T-helper 17 cell (primary cell): ENCODE measurements at places on chromosomes 5 and 9.

DNA sequence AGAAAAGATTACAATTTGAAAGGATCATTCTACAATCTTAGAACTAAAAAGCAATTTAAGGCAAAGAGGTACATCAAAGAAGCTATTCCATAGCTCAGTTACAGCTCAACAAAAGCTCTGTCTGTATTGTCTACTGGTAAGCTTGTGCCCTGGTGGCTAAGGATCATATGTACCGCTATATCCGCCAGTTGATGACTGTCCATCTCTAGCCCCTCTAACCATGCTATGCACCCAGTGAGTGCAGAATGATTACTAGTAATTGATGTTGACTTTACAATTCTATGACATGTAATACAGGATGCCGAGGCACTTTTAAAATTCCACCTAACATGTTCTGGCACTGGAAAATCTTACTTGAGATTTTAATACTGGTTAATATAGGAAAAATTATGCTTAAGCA lies 13.1 kb downstream of the LOX start:
- no peak overlapping the region for H3K4me3 ChIP-seq
- no peak overlapping the region for H3K27ac ChIP-seq
- H3K36me3 ChIP-seq: peaks cover 3% of the 10 kb centered on the region
- no peak for DNase-seq

DNA sequence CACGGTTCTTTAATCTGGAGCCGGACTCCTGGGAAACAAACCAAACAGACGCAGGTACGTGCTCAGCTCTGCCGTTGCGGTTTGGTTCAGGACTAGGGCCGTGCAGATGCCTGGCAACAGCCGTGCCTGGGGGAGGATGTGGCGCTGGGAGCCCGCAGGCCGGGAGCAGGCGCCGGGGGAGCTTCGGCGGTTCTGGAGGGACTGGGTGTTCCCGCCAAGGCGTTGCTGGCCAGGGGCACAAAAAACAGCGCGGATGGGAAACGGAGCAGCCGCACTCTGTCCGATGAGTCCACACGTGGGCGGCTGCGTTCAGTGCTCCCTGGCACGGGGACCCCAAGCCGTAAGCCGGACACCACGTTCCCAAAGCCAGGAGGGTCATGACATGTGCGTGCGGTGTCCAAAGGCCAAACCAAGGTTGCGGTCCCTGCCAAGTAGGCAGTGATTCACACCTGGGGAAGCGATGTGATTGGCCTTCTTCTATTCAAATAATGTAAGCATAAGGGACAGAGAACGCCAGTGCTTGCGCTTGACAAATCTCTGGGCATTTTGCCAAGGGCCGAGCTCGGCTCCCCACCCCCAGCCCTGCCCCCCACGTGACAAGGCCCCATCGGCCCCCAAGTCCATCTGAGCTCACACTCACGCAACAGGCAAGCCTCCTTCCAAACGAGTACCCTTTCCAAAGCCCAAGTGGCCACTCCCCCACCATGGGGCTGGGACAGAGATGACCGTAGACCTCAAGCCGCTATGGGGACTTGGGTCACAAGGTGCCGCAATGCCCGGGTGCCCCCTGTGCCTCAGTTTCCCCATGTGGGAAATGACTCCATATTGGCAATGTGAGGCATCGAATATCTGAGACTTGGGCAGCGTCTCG lies 49.7 kb upstream of the NKD2 start:
- peaks cover 8% of the 10 kb centered on the region for H3K36me3 ChIP-seq
- DNase-seq: no peak
- H3K27me3 ChIP-seq: peaks cover 49% of the 10 kb centered on the region
- H3K4me1 ChIP-seq: peaks cover 22% of the 10 kb centered on the region
- no peak overlapping the region for H3K4me3 ChIP-seq

- peaks cover 4% of the 10 kb centered on the region for H3K36me3 ChIP-seq
- H3K4me3 ChIP-seq: peak overlapping the region; percentile 31
- peaks cover 43% of the 10 kb centered on the region for H3K4me1 ChIP-seq
- no peak for DNase-seq
Measured at GRCh38 chr5:76379316-76379715, 23.8 kb upstream of the IQGAP2 start.

DNA sequence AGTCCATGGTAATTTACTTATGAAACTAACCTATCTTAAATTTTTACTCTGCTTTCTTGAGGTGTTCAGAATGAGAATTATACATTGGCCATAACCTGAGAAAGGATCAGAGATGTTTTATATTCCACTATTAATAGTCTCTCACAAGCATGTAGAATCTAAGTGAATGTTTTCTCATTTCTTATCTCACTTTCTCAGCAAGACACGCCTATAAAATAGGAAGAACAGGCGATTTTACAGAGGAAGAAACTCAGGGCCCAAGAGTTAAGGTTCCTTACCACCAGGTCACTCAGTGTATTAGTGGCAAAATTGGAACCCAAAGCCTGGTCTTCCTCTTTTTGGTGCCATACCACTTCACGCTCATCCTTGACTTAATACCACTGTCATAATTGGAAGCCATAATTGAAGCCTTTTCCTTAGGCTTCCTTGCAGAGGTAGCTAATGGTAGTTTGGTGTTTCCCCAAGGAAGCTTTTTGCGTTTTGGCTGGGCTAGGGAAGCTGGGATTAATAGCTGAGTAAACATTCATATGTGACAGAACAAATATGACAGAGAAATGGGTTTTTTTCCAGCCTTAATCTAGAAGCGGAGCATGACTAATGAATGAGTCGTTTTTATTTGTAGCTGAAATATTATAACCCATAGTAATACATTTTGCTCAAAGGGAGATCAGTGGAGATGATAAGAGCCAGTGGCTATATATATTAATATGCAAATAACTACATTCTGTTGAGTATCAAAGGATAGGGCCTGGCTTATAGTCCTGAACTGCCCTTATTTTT lies 16.9 kb downstream of the HMGXB3 start:
- no peak overlapping the region for H3K27ac ChIP-seq
- H3K36me3 ChIP-seq: peaks cover 22% of the 10 kb centered on the region
- H3K27me3 ChIP-seq: no peaks in the 10 kb centered on the region
- peaks cover 3% of the 10 kb centered on the region for H3K4me1 ChIP-seq
- no peak overlapping the region for H3K4me3 ChIP-seq

- no peaks in the 10 kb centered on the region for H3K4me1 ChIP-seq
- no peaks in the 10 kb centered on the region for H3K36me3 ChIP-seq
- peaks cover 7% of the 10 kb centered on the region for H3K27me3 ChIP-seq
- no peak for DNase-seq
Measured at GRCh38 chr5:174191850-174192655, 146.5 kb downstream of the NSG2 start.

DNA sequence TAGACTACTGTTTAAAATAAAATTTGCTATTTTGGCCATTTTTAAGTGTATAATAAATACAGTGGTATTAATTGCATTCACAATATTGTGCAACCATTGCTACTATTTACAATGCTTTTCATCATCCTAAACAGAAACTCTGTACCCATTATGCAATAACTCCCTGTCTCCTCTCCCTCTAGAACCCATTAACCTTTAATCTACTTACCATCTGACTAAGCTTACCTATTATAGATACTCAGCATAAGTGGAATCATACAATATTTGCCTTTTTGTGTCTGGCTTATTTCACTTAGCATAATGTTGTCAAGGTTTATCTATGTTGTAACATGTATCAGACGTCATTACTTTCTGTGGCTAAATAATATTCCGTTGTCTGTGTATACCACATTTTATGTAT lies 25.9 kb downstream of the CD14 start:
- no peak overlapping the region for H3K27ac ChIP-seq
- no peaks in the 10 kb centered on the region for H3K36me3 ChIP-seq

GRCh38 chr5:74384851-74385250 lies 255.7 kb downstream of the ENC1 start:
- H3K36me3 ChIP-seq: no peaks in the 10 kb centered on the region
- no peak overlapping the region for H3K27ac ChIP-seq
- no peak overlapping the region for H3K4me3 ChIP-seq
- H3K27me3 ChIP-seq: peaks cover 33% of the 10 kb centered on the region
- H3K4me1 ChIP-seq: no peaks in the 10 kb centered on the region

- DNase-seq: peak; percentile 4
- no peak overlapping the region for H3K4me3 ChIP-seq
- peaks cover 16% of the 10 kb centered on the region for H3K4me1 ChIP-seq
- no peak overlapping the region for H3K27ac ChIP-seq
- peaks cover 7% of the 10 kb centered on the region for H3K36me3 ChIP-seq
- H3K27me3 ChIP-seq: peaks cover 38% of the 10 kb centered on the region
Measured at GRCh38 chr5:533243-533954, 9.2 kb upstream of the SLC9A3 start.

- H3K27ac ChIP-seq: no peak overlapping the region
- no peak for DNase-seq
- H3K4me1 ChIP-seq: peaks cover 2% of the 10 kb centered on the region
Measured at GRCh38 chr9:78149702-78150291, 86.1 kb upstream of the CEP78 start.

GRCh38 chr9:112074250-112075008 lies 100.7 kb downstream of the SUSD1 start:
- peak; percentile 60 for DNase-seq
- H3K27me3 ChIP-seq: no peaks in the 10 kb centered on the region
- H3K4me1 ChIP-seq: peaks cover 34% of the 10 kb centered on the region
- H3K27ac ChIP-seq: peak overlapping the region; percentile 54
- peak overlapping the region; percentile 83 for H3K4me3 ChIP-seq

DNA sequence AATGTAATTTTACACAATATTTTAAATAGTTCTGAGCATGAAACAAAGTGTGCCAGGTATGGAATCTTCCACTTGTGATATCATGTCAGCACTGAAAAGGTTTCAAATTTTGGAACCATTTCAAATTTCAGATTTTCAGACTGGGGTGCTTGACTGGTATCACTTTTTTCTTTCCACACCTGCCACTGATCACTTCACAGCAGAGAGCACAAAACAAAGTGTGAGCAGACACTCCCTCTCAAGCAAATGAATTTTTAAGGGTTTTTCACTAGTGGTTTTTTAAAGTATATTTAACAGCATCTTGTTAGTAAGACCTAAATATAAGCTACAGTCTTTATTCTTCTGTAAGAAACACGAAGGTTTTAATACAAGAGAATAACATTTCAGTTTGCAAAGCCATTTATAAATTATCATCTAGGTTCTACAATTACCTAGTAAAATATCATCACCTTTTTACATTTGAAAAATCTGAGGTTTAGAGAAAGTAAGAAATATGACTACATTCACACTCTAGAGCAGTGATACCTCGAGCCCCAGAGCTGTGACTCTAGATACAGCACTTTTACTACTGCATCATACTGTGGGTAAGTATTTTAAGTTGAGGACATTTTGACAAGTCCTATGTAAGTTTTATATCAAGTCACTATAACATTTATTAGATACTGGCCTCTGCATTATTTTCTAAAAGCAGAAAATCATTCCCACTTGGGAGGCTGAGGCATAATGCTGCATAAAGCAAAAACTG lies 14.6 kb downstream of the GOLPH3 start:
- H3K4me3 ChIP-seq: no peak overlapping the region
- no peaks in the 10 kb centered on the region for H3K27me3 ChIP-seq
- no peak overlapping the region for H3K27ac ChIP-seq
- peaks cover 25% of the 10 kb centered on the region for H3K4me1 ChIP-seq

GRCh38 chr5:126965487-126965886 lies 64.9 kb downstream of the MARCHF3 start:
- peaks cover 4% of the 10 kb centered on the region for H3K36me3 ChIP-seq
- DNase-seq: no peak
- no peak overlapping the region for H3K27ac ChIP-seq
- H3K4me3 ChIP-seq: no peak overlapping the region

DNA sequence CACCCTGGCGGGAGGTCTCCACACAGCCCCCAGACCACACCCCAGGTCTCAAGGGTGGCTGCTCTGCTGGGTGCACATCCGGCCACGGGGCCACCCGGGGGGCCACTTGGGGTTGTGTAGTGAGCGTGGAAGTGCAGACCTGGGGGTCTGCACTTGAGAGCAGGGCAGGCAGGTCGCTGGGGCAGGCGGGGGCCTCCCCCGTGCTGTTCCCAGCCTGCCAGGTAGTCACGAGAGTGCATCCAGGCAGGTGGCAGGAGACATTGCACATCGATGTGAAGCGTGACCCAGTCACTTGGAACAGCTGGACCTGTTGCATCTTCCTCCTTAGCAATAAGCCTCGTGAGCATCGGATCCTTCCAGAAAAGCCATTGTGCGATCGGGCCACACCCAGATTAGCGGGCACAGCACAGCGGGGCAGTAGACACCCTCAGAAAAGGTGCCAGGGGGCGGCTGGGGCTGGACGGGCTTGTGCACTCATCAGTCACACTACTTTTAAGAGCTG lies 4.8 kb upstream of the ENTPD8 start:
- peak overlapping the region; percentile 39 for H3K27ac ChIP-seq
- no peaks in the 10 kb centered on the region for H3K36me3 ChIP-seq
- peaks cover 6% of the 10 kb centered on the region for H3K27me3 ChIP-seq
- DNase-seq: peak; percentile 6
- H3K4me3 ChIP-seq: no peak overlapping the region
- H3K4me1 ChIP-seq: peaks cover 19% of the 10 kb centered on the region

DNA sequence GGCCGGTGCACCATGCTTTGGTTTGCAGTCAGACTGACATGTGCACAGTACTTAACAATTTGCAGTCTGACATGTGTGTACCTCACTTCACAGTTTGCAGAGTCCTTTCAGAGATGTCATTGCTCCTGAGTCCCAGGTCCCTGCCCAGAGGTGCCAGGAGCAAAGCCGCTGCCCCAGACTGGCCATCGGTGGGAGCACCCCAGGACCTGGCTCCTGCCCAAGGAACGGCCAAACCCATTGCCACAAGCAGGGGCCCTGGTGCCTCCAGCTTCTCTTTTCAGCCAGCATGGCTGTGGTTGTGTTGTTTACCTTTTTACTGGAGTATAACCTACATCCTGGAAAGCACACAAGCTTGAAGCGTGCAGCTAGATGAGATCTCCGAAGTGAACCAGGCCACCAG lies 28.6 kb downstream of the RASGEF1C start:
- no peak overlapping the region for H3K4me3 ChIP-seq
- peaks cover 2% of the 10 kb centered on the region for H3K36me3 ChIP-seq
- H3K27me3 ChIP-seq: peaks cover 27% of the 10 kb centered on the region
- no peaks in the 10 kb centered on the region for H3K4me1 ChIP-seq
- no peak for DNase-seq
- H3K27ac ChIP-seq: no peak overlapping the region

DNA sequence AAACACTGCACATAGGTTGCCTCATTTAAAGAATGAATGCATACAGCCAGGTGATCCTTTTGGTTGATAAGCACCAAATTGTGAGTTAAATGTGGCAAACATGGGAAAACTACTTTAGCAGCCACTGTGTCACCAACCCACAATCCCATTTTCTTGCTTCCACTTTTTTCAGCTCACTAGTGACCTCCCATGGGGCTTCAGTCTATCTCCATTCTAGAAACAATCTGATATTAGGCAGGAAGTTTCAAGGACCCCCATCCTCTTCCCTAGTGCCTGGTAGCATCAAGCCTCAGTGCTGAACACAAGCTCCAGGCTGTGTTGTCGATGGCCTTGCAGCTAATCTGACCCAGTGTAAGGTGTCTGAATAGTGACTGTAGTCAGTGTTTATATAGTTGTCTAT lies 66.2 kb downstream of the PLPPR1 start:
- no peaks in the 10 kb centered on the region for H3K36me3 ChIP-seq
- no peaks in the 10 kb centered on the region for H3K27me3 ChIP-seq
- no peak overlapping the region for H3K27ac ChIP-seq
- DNase-seq: no peak
- no peak overlapping the region for H3K4me3 ChIP-seq

DNA sequence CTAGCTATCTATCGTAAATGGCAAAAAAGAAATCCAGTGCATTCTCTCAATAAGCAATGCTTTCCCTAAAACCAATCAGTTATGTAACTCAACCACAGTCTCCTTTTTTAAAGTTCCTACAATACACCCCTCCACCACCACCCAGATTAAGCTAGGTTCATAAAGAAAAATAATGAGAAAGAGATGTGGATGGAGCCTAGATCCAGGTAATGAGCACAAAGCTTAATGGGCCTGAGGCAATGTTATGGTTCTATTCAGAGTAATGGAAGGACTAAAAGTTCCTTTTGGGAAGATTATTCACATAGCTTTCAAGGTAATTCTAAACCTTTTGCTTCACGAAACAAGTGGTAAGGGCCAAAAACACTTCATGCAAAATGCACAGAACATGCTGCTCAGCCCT lies 113.5 kb downstream of the MPDZ start:
- no peaks in the 10 kb centered on the region for H3K4me1 ChIP-seq
- no peak for DNase-seq
- no peaks in the 10 kb centered on the region for H3K36me3 ChIP-seq
- no peaks in the 10 kb centered on the region for H3K27me3 ChIP-seq
